ENCODE measurements at places on chromosomes 4 and X.

DNA sequence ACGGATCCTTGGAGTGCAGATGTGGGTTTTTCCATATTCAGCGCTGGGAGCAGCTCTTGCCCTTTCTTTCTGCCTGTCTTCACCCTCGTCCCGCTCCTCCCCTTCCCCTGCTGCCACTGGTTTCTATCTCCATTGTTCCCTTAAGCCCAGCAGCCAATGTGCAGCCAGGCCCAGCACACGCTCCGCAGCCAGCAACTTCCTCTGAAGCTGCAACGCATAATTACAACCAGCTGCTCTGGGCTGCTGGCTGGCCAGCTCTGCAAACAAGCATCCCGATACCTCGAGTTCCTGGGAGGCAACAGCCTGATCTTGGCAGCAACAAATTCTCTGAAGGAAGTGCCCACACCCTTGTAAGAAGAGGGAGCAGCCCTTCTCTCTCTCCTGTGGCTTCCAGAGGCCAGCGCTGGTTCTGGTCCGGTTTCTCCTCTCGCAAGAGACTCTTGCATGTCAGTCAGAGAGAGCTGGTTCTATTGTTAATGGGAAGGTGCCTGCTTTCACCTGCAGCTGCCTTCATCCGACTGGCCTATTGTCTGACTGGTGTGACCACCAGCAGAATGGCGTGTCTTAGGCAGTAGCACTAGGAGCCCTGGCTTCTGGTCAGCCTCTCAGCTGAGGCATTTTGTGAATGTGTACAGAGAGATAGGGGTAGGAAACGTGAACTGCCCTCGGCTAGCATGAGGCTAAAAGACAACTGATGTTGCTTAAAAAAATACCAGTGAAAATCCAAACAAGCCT, 83.8 kb upstream of the MAML3 start:
- no peak for DNase-seq

- no peak for DNase-seq
Measured at GRCh38 chr4:51835855-51836254, 7.1 kb upstream of the DCUN1D4 start.

DNA sequence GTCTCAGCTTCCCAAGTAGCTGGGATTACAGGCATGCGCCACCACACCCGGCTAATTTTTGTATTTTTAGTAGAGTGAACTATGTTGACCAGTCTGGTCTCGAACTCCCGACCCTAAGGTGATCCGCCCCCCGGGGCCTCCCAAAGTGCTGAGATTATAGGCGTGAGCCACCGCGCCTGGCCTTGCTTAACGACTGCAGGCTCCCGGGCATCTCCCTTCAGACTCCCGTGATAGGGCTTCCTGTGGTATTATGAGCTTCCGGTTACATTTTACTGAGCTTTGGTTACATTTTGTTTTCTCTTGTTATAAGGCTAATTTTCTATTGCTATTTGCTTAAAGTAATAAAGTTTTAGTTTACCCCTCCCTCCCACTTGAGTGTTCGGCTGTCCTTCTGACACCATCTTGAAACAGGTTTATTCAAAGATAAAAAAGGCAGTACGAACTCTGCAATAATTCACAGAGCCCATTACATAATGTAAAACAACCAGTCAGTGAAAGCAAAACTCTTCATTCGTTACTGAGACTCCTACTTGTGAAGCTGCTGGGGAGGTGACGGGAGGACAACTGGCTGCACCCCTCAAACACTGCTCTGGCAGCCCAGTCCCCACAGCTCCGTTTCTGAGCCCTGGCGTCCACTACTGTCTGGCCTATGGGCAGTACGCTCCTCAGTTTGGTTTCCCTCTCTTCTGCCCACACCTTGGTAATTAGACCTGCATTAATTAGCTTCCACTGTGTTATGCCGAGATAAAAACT, 795.7 kb upstream of the SLIT2 start:
- DNase-seq: no peak

- DNase-seq: no peak
Measured at GRCh38 chrX:64976673-64977040, 407 bp upstream of the ZC4H2 start.

DNA sequence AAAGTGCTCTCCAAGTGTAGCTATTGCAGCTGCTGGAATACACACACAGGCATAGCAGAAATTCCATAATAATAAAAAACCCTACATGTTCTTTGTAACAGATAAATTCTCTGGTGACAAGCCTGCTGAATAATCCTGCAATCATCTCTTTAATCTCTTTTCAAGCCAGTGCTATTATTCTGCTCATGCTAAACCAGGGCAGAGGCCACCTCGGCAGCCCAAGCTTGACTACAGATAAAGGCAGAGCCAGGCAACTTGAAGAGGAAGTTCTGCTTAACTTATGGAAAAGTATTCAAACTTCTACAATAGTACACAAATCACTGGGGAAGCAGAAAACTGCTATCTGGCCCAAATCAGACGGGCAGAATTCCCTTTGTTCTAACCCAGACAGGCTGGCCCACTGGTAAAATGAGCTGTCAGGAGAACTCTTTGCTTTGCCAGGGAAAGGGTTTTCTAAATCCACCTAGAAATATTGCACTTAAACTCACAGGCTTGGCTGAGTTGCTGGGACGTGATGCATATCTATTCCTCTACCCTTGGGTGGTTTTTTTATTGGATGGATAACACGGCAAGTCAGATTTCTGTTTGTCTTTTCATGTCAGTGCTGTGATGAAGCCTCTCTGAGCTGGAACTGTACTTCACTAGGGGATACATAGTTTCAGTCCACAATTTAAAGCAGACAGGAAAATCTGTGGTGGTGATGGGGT, 70.5 kb downstream of the GATB start:
- DNase-seq: no peak

DNA sequence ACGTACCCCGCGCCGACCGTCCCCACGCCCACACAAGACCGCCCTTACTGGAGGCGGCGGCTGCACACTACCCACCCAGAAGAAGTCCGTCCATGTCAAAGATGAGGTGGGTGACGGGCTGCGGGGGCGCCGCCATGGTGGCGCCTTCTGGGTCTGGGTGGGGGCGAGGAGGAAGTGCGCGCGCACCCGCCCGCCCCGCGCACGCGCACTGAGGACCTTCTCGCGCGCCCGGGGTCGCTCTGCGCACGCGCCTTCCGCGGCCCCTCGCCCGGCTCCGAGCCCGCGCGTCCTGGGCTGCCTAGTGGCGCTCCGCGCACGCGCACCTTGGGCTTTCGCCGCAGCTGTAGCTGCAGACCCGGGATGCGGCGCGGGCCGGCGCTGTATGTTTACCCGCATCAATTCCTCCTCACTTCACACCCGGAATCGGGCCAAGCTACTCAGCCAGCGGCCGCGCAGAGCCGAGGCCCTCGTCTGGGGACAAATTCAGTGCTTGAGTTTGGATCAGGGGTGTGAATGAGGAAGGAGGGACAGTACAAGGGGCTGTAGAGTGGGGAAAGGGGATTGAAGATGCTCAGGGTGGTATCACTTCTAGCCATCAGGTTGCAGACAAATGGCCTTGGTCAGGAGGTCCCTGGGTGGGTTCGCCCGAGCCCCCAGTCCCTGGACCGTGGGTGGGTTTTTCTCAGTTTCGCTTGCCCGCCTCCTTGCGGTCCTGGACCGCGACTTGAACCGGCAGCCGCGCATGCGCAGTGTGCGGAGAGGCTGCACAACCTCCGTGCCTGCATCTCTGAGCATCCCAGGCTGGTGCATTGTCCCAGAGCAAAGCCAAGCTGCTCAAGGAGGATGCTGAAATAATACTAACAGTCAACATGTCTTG, at the start of gene PUDP:
Gene PUDP, minus strand, starts transcription at position 176 of the 877 bp plus-strand sequence. Its CDS starts 40 bp downstream, at position 136.
- peak; percentile 78 for DNase-seq

DNA sequence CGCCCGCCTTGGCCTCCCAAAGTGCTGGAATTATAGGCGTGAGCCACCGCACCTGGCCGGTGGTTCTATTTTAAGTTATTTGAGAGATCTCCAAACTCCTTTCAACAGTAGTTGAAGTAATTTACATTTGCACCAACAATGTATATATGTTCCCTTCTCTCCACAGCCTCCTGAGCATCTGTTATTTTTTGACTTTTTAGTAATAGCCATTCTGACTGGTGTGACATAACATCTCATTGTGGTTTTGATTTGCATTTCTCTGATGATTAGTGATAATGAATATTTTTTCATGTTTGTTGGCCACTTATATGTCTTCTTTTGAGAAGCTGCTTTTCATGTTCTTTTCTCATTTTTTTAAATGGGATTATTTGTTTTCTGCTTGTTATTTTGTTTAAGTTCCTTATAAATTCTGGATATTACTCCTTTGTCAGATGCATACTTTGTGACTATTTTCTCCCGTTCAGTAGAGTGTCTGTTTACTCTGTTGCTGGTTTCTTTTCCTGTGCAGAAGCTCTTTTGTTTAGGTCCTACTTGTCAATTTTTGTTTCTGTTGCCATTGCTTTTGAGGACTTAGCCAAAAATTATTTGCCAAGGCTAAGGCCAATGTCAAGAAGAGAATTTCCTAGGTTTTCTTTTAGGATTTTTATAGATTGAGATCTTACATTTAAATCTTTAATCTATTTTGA, 213.2 kb downstream of the ARHGAP24 start:
- DNase-seq: no peak
